ENCODE measurements at places on chromosomes 5 and 9. TPM values are rescaled to one million over a fixed set of nuclear protein-coding genes. Genes with fewer than 3 reads are reported as not detected.

The UTP15 gene
- total RNA-seq, result 7.5 TPM

DNA sequence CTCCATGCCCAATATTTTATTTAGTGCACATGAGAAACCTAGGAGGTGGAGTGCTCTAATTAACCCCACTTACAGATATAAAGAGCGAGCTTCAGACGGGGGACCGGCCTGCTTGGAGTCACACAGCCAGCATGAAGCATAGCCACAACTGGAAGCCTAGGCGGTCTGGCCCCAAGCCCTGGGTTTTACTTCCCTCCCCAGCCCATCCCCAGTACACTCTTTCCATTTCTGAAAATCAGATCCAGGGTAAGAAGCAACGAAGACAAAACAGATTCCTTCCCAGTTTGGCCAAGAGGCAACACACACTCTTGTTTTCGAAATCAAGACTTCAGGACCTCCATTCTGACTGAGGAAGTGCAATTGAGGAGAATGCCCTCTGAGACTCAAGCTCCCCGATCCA, 27.1 kb downstream of the KCNMB1 start:
- no peak for DNase-seq

The FAM219A gene
- 15.8 TPM for total RNA-seq

DNA sequence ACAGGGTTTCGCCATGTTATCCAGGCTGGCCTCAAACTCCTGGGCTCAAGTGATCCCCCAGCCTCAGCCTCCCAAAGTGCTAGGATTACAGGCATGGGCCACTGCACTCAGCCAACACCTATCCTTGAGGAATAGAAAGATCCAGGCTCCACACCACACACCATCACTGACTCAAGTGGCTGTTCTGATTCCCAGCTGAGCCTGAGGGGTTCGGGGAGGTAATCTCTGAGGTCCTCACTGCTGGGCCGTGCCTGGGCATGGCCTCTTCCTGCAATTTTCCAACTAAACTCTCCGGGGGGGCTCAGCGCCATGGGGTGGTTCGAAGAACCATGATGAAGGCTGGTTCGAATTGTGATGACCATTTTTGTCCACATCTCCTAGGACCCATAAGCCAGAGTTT, 31.0 kb upstream of the IL17B start:
- no peak for DNase-seq

DNA sequence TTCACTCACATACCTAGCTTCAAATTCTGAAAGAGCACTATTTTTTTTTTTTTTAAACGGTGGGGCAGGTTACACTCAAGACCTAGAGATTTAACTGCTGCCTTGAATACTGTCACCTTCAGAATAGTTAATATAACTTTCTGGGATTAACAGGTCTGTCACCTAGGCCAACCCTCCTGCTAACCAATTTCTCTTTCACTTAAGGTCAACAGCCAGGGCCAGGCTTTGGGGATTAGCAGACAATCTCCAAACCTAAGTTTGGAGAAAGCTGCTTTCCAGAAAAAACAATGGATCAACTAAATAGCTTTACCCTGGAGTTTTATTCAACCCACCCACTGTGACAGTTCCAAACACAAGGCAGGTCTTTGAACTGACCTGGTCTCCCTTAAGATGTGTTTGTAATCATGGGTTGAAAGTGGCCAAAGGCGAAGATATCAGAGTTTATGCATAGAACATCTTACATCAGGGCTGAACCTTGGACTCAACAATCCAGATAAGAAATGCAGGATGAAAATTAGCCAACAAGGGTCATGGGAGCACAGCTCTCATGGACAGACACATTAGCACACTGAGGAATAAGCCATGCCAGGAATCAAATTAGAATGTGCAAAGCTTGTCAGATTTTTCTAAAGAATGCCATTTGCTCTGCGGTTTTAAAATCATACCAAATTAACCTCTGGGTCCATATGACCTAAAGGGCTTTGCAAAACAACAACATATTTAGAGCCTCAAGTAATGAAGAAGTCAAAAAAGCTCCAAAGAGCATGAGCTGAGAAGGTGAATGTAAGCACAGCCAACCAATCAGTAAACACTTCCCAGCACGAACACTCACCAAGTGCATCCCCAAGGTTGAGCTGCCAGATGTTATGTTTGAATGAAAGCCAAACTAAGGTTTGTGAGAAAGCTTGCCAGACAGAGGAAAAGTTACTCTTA, 538.5 kb upstream of the DMAC1 start:
- DNase-seq, result peak; percentile 64

The LHFPL2 gene
- 95.5 TPM for total RNA-seq

- DNase-seq, result no peak
Observed at GRCh38 chr5:13574574-13574973, 369.9 kb downstream of the DNAH5 start.

DNA sequence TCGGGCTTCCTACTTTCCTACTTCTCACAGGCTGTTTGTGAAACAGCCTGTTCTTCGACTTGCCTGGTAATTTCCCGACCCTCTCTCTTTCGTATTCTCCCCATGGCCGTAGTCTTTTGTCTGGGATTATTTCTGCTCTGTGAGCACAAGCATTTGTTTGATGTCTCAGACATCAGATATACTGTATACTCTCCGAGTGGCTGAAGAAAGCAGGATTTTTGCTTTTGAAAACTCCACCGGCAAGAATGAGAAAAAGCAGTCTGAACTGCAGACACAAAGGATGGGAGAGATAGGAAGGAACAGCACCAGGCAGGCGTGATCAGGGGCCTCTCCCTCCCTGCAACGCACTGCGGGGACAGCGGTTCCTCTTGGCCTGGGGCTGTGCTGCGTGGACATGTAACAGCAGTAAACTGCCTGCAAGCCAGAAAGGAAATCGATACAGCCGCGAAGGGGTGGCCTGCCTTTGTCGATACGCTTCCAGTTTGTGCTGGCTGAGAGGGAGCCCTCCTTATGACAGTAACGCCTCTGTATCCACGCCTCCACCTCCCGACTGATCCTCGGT, 313.9 kb upstream of the TLE4 start:
- no peak for DNase-seq

GRCh38 chr5:979100-979817, 29.3 kb upstream of the NKD2 start:
- DNase-seq, result peak; percentile 38

DNA sequence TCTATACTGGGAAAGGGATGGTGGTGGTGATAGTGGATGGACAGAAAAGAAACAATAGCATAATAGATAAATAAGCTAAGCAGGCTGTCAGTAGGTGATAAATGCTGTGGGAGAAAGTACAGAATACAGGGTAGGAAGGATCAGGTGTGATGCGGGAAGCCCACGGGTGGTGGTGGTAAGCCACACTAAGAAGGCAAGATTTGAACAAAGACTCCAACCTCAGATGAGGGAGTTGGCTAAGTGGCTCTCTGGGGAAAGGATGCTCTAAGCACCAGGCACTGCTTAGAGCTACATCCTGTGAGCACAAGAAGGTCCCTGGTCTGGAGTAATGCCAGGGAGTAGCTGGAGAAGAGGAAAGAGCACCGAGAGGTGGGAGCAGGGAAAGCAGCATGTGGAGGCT, 151.6 kb upstream of the KLF9 start:
- DNase-seq, result no peak

The BTNL9 gene
- not detected for total RNA-seq

The CDKN2A gene
- 4.2 TPM for total RNA-seq

The GALNT10 gene
- total RNA-seq, result 27.9 TPM
